ENCODE measurements at places on chromosomes 5 and 9.

DNA sequence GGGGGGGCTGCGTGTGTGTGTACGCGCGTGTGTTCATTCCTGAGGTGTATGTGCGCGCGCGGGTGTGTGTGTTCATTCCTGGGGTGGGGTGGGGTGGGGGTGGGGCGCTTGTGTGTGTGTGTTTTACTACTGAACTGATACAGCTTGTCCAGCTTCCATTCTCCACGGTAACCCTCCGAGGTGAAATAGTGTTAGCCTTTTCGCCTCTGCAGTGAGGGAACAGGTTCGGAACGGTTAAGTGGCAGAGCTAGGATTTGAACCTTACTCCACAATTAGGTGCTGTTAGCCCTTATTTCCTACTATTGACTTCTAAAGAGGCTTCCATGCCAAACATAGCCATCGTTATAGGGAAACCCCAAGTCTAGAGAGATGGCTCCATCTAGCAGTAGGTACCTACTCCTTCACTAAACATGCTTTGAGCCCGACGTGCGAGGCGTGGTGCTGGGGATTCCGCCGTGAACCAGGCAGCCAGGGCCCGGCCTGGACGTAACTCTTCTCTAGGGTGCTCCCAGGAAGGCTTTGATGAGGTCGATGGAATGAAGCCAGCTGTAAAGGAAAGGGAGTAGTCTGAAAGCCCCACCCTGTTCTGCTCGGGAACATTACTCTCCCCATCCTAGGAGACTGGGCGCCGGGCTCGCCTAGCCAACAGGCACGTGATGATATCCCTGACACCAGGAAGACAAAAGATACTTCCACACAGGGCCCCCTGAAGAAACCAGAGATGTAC is 782 bp upstream of the SKP1 start:
- DNase-seq = peak; percentile 59

- no peak for DNase-seq
Observed at GRCh38 chr5:32355686-32356085, 42.9 kb upstream of the MTMR12 start.

DNA sequence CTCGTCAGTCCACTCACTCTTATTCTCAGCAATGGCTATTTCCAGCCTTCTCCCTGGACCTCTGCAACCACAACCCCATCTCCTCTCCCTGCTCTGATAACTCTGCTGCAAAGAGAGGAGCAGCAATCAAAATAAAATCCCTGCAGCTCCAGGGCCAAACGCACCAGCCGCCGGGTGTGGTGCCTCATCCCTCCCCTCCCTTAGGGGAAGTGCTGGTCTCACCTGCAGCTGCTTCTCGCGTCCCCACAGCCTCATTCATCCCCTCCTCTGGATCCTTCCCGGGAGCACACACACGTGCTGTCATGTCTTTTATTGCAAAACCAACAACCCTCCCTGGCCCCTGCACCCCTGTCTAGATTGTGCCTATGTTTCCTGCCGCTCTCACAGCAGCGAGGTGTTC is 77.8 kb downstream of the TENT4A start:
- DNase-seq = peak; percentile 20

GRCh38 chr5:74579215-74579614 is 61.3 kb downstream of the ENC1 start:
- DNase-seq = no peak

GRCh38 chr5:58921159-58921558 is 338.3 kb downstream of the RAB3C start:
- DNase-seq = no peak

Data from NCI-H187 (cell line).